H4 (cell line): ENCODE measurements at places on chromosomes 5 and 9.
A peak's percentile ranks its signal among the peaks of the same experiment; 100 is the strongest.

- DNase-seq, result no peak
These were observed 102.2 kb downstream of the KLF4 start for GRCh38 chr9:107387409-107387808.

DNA sequence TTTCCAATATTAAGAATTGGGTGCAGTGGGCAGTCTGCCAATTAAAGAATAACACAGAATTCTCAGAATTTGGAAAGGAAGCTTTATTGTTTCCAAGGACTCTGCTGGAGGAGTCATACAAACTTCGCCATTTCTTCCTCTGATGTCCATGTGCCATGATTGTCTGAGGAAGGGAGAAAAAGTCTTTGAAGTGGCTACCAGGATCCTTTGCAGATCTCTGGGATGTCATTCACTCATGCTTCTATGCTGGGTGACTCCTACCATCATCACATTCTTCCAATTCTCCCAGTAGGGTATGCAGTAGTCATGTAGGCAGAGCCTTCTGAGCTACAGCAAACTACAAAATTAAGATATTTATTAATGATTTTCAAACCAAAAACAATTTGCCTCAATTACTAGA lies 3.2 kb upstream of the SMAD5 start:
- no peak for DNase-seq

DNA sequence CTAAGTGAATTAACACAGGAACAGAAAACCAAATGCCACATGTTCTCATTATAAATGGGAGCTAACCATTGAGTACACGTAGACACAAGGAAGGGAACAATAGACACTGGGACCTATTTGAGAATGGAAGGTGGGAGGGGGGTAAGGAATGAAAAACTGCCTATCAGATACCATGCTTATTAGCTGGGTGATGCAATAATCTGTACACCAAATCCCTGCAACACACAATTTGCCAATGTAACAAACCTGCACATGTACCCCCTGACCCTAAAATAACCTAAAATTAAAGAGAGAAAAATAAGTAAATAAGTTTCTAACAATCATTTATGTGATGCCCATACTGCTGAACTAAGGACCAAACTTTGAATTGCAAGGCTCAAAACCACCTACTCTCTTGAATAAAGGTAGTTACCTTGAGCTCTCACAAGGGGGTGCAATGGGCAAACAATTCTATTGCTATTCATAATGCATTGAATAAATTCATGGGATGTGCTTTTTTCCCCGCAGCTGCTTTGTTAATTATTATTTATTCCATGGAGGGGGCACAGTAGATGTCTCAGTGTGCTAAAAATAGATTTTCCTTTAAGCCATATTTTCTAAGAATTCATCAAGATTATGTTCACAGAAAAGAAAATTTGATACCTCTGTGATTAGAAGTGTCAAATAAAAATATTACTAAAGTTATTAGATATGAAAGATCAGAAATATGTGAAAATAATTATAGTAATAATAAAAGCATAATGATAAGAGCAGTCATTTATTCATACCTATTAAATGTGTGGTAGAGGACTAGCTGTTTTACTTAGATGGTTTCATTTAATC lies 76.2 kb upstream of the PTPN3 start:
- peak; percentile 62 for DNase-seq

DNA sequence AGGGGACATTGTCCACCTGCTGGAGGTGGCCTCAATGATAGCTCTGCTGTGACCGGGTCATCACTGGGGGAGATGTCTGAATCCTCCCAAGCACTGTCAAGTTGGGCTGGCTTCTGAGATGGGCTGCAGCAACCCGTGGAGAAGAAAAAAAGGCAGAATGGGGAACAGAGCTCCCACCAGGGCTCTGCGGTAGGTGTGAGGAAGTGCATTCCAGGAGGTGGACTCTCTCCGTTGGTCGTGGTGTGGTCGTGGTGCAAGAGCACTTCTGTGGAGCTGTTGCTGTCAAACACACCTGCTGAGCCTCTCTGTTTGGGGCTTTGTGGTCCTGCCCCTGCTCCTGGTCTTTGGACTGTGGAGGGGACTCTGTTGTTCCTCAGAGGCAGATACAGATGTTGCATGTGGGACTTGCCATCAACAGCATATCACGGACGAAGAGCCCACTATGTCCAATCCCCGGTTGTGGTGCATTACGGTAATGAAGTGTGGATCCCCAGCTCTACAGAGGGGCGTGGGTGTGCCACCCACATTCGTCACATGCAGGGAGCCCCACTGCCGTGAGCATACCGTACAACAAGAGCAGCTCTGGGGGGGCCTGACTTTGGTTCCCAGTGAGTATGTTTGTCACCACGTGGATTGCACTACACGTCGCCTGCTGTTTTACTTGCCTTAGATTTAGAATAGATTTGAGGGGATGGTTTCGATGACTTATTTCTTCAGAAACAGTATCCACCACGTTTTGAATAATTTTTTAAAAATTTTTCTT lies 36.0 kb upstream of the PITX1 start:
- DNase-seq, result no peak

DNA sequence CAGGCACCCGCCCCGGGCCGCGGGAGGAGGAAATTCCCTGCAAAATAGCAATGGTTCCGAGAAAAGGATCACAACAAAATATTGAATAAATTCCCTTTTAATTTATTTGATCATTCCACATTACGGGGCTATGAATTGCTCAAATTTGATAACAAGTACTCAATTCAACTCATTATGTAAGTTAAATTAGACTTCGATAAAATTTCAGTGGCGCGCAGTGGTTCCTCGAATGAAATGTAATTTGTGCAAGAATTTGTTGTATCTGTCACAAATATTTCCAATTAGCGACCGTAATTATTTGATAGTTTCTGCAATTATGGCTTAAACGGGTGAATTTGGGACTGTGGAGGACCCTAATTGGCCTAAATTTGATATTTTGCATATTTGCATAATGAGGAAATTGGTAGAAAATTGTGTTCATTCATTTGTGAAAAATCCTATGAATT lies 76.0 kb upstream of the TBCA start:
- no peak for DNase-seq

DNA sequence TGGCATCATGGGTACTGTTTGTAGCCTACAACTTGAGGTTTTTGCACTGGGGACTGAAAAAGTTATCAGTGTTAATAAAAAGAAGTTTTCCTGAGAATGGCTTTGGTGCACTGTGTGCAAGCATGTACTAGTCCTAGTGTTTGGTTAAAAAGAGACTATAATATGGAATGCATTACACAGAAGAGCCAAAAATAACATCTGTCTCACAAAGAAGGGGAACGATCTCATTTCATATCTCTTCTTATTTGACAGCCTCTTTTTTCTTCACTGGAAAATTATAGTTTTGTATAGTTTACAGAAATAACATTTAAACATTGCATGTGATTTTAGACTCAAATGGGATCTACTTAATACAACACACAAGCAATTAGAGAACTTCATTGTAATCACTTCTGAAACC lies 127.0 kb upstream of the GDNF start:
- no peak for DNase-seq
